Progenitor cell of endocrine pancreas (in vitro differentiated cells): ENCODE measurements at places on chromosomes 12 and 14.

DNA sequence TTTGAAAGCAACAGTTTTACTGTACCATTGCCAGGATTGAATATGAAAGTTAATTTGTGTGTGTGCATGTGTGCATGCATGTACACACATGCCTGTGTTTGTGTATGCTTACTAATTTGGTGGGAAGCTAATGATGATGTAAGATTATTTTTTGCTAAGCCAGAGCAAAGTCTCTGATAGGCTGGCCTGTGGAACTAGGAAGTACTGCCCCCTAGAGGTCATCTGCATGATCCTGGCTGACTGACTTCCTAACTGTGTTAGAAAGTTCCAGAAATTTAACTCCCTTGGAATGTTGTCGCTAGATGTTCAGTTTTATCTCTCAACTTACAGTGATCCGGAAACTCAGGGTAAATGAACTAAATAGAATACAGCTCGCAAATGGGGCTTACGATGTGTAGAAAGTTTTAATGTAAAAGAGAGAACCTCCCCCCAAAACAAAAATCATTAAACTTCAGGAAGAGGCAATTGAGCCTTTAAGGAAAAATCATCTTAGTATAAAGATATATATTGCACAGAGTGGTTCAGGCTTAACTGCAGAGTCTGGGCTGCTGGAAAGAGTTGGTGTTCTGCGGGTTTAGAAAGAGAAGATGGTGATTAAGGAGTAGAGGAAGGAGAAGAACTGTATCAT lies 34.3 kb upstream of the SLC38A1 start:
- no peak for DNase-seq

DNA sequence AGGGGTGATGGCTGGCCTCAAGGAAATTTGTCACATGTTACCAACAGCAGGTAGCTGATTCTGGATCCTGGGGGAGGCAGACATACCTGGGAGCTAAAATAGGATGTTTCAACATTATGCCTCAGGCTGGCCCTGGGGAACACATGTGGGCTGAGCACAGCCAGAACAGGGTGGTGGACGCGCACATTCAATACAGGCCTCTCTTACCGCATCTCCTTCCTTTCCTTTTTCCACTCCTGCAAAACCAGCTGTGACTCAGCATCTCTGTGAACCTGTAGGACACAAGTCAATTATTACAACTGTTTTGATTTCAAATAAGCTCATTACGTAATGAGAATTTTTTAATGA lies 61.0 kb downstream of the NT5DC3 start:
- no peak for DNase-seq

DNA sequence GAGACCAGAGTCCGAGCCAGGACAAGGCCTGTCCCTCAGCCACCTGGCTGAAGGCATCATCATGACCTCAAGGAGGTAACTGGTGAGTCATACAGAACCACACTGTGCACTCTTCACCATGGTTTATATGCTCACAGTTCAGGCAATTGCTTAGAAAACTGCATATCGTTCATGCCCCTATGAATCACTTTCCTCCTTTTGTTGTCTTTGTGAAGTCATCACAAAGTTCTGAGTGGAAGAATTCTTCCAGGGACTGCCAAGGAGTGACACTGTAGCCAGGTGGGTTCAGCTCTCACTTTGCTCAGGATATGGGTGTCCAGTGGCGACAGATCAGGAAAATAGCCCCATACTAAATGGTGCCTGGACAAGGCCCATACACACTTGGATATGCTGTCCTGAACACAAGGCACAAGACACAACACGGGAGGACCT lies 92.5 kb downstream of the DPF3 start:
- no peak for DNase-seq

DNA sequence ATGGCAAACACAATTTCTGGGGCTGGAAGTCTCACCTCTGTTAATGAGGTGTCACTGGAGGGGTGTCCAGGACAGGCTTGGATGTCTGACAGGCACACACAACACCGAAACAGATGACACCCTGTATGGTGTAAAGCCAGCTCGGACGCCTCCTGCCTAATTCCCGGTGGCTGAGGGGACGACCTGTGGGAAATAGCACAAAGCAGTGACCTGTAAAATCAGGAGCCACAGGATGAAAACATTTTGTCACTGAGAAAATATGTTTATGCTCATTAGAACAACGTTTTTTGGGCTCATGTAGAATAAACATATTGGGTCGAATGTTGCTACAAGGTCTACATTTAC lies 285.0 kb upstream of the RTL1 start:
- no peak for DNase-seq

GRCh38 chr14:100620255-100621100 lies 33.3 kb upstream of the BEGAIN start:
- DNase-seq = no peak

GRCh38 chr12:45970391-45970790 lies 20.0 kb downstream of the SCAF11 start:
- no peak for DNase-seq

DNA sequence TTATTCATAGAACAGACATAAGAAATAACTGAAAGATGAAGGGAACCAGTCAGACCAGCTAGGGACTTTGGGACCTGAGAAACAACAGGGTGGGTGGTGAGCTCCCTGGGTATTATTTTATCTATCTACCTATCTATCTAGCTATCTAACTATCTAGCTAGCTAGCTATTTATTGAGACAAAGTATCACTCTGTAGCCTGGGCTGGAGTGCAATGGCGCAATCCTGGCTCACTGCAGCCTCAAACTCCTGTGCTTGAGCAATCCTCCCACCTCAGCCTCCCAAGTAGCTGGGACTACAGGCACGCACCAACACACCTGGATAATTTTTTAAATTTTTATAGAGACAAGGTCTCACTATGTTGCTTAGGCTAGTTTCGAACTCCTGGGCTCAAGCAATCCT lies 127.6 kb downstream of the DPF3 start:
- DNase-seq = no peak

DNA sequence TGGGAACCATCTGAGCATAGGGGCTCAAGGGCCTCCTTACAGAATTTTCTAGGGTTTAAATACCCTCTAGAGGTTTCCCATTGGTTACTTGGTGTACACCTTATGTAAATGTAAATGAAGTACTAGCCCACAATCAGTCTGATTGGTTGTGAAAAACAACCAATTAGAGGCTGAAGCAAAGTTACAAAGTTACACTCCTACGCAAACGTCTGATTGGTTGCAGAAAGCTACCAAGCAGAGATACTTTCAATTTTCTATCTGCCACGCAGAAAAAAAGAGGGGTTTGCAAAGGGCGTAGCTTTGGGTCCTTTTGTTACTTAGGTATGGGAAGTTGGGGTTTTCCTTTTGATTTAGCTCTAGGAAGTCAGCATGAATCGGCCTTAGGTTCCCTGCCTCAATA lies 1.8 kb upstream of the TMEM19 start:
- DNase-seq = no peak

DNA sequence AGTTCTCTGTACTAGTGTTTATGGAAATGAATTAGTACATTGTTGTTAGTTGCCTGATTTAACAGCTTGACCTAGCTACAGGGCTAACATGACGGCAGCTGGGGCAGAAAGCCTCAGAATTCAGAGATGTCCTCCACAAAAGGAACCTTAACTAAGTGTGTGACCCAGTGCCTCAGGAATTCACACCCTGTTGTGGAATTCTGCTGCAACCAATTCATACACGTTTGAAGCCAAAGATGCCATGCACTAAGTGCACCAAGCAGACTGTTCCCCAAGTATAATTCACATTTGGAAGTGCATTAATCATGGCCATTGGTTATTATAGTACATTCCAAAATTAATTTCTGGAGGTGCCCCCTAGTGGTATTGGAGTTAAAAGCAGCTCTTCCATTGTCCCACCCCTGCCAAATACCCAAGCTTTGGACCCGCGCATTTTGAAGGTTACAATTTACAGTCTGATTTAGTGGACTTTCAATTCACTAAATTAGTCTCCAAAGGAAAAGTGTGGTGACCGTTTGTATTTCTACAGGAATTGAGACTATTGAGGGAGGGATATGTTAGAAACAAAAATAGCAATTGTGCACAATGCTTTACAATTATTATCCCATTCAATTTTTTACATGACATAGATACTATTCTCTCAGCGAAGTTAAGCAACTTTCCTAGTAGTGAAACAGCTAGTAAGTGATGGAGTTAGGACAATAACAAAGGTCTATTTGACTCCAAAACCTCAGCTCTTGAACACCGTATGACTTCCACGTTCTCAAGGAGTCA lies 85.9 kb downstream of the PAX9 start:
- DNase-seq = no peak

DNA sequence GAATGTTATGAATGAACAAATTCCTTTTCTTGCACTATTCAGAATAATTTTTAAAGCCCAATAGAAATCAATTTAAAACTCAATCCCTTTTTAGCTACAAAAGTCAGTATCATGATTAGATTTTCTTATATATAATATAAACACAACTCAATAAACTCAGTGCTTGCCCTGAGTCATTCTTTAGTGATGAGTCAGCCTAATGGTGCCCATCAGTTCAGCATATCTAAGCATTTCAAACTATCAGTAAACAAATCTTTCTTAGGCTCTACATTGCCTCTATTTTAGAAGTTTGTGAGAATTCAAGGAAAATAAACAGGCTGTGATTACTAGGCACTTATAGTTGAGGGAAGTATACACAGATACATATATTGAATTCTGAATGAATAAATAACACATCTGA lies 179.6 kb downstream of the NELL2 start:
- no peak for DNase-seq

- DNase-seq = no peak
These were observed 20.5 kb downstream of the KRT7 start for GRCh38 chr12:52253391-52254179.

GRCh38 chr12:80567401-80567800 lies 123.4 kb downstream of the PTPRQ start:
- no peak for DNase-seq

DNA sequence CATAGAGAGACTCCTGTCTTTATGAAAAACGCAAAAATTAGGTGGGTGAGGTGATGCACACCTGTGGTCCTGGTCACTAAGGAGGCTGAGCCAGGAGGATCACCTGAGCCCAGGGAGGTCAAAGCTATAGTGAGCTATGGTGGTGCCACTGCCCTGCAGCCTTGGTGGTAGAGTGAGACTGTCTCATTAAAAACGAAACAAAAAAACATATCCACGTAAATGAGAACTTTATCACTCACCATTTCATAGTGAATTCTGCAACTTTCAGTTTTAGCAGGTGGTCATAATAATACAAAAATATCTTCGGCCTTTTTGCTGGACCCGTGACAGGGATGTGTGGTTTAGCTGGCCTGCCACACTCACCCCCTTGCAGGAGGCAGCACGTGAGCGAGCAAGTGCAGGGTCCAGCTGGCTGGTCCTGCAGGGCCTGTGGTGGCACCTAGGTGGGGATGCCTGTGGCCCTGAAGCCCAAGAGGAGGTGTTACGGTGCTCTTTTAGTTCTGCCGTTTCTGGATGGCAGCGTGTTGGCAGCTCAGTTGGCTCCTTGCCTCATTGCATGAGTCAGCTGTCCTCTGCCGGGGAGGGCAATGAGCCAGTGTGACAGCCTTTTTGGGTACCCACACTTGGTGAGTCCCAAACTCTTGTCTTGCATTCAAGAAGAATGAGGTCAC lies 1330.7 kb upstream of the TMEM132C start:
- no peak for DNase-seq
